Esophagus muscularis mucosa (tissue), 4 donors: ENCODE measurements at places on chromosomes 16 and 17. TPM values are rescaled to one million over a fixed set of nuclear protein-coding genes. Genes with fewer than 3 reads are reported as not detected.

GRCh38 chr16:46848768-46849764, 18.1 kb upstream of the C16orf87 start:
- no peaks in the 10 kb centered on the region for H3K36me3 ChIP-seq
- H3K27ac ChIP-seq: no peak overlapping the region
- H3K4me3 ChIP-seq: no peak overlapping the region
- H3K27me3 ChIP-seq: no peaks in the 10 kb centered on the region
- peak; percentile 42 for DNase-seq

DNA sequence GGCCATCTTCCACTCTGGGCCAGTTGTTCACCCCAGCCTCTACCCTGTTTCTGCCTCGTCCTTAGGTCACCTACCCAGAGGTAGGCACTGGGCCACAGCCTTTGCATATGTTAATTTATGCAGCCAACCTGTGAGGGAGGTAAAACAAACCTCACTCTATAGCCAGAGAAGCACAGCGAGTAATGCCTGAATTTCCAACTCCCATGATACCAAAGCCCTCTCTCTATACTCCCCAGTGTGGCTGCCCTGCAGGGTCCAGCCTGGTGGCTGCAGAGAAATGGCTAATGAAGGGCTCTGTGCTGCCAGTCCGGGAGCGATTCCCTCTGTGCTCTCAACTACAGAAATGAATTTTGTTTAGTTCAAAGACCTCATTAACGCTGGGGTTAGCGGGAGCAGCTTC, 397.0 kb upstream of the CCL2 start:
- no peak overlapping the region for H3K27ac ChIP-seq
- H3K36me3 ChIP-seq: no peaks in the 10 kb centered on the region
- DNase-seq: no peak
- no peak overlapping the region for H3K4me3 ChIP-seq

DNA sequence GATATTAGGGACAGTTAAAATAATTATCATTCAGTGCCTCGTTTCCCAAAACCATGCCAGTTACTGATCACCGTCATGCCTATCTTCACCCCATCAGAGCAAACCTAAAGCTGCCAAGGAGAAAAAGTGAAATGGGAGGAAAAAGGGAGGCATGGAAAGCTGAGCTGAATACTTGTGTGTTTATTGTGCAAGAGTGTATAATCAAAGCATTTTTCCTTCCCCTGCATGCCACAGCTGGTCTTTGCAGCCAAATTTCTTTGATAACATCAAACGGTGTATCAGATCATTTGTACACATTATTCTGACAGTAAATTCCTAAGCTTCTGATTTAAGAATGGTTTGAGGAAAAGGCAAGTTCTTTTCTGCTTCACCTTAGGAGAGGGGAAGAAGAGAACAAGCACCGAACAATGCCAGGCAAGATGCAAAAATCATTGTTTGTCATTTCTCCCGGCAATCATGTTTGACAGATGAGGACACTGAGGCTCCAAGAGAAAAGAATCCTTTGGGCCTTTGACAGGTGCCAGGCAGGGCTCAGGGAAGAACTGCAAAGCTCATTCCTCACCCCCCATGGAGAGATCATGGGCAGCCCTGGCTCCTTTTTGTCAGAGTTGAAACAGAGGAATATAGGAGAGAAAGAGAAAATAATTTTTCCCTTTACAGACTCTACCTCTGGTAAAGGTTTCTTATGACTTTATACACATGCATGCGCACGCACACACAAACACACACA, 51.4 kb upstream of the ARHGAP44 start:
- no peak overlapping the region for H3K4me3 ChIP-seq
- H3K27me3 ChIP-seq: no peaks in the 10 kb centered on the region
- no peak overlapping the region for H3K27ac ChIP-seq
- no peak for DNase-seq
- peaks cover 36% of the 10 kb centered on the region for H3K36me3 ChIP-seq

The CCDC200 gene
- total RNA-seq: not detected

DNA sequence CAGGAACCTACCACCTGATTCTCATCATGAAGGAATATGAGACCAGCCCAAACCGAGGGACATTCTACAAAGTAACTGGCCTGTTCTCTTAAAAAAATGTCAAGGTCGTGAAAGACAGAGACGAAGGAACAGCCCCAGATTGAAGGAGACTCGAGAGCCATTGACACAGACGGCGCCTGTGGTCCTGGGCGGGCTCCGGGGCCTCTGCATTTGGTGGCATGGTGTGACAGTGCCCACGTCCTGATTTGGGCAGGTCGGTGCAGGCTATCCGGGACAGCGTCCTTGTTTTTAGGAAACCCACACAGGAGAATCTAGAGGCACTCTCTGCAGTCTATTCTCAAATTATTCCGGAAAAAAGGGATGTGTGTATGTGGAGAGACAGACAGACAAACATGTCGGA, 64.1 kb downstream of the ADCY9 start:
- DNase-seq: no peak
- H3K27me3 ChIP-seq: no peaks in the 10 kb centered on the region
- H3K36me3 ChIP-seq: no peaks in the 10 kb centered on the region

The CA7 gene
- total RNA-seq: not detected
